ENCODE measurements at places on chromosomes 6 and 20.

DNA sequence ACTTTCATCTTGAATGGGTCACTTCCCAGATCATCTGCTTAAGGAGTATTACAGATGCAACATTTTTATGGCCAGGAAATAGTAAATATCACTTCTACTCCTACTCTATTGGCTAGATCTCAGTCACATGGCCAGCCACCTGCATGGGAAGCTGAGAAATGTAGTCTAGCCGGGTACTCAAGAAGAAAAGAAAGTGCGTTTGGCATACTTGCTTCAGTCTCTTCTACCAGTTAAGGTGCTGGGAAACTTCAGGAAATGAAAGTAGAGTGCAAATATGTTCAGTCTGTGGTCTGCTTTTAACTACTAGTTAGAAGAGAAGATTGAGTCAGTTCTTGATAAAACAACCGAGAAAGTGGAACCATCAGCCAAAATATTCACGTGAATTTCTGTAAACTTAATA is 129.2 kb downstream of the PDSS2 start:
- DNase-seq: no peak

- no peak for DNase-seq
Observed at GRCh38 chr6:128723667-128724066, 159.3 kb upstream of the LAMA2 start.

- DNase-seq: no peak
Observed at GRCh38 chr6:86558318-86558717, 379.0 kb upstream of the HTR1E start.

DNA sequence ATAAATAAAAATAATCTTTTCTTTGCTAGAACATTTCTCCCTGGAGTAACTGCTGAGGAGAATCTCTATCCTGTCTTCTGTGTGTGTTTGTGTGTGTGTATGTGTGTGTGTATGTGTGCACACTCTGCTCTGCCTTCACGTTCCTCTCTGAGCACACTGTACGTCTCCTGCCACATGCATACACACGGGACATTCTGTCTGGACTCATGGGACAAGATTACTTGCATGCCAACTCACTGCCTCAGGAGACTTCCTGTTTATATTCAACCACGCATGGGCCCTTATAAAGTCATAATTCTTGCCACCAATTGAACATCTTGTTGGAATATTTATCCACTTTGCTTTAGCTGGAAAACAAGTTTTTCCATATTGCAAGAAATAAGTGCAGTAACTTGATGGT is 930.6 kb downstream of the KIF16B start:
- no peak for DNase-seq

DNA sequence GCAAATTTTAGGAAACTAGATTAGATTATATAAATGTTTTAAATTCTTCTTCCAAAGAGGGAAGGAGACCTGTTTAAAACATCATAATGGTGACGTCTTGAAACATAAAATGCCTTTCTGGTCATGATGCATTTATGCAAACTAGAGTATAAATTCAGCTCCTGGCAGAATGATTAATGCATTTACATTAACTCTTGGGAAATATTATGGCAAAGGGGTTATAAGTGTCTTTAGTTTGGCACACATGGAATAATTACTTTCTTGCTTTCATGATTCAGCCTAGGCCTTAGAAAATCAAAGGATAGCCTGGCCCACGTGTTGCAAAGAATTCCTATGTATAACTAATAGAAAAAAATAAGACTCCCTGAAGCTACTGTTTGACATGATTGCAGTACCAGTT is 639.2 kb downstream of the RFPL4B start:
- DNase-seq: no peak

- DNase-seq: no peak
Observed at GRCh38 chr6:12516070-12516469, 200.5 kb upstream of the PHACTR1 start.

- no peak for DNase-seq
Observed at GRCh38 chr6:121549736-121550135, 114.3 kb downstream of the GJA1 start.

- peak; percentile 39 for DNase-seq
Observed at GRCh38 chr6:158629367-158630221, 14.9 kb downstream of the DYNLT1 start.

GRCh38 chr6:153525998-153526397 is 394.9 kb upstream of the RGS17 start:
- DNase-seq: no peak

DNA sequence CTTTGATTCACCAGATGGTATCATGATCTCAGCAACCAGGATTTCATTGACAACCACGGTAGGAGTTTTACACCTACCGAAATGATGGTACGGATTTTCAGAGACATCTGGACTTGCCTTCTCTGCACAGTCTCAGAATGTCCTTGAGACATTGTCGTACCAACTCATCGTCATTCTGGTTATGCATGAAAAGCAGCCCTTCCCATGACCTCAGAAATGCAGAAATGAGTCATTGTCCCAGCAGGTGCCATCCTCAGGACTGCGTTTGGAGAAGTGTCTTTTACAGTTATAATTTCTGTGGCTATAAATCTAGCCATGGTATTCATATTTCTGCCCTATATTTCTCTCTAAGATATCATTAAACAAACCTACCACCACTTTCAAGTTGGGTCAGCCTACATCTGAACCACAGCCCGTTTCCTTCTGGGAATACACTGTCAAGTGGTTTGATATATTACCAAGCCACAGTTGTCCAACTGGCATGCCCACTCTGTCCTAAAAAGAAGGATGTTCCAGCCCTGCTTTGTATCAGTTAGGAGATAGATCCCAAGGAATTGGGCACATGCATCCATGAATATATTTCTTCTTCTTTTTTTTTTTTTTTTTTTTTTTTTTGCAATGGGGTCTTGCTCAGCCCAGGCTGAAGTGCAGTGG is 7.5 kb upstream of the BFSP1 start:
- DNase-seq: no peak

DNA sequence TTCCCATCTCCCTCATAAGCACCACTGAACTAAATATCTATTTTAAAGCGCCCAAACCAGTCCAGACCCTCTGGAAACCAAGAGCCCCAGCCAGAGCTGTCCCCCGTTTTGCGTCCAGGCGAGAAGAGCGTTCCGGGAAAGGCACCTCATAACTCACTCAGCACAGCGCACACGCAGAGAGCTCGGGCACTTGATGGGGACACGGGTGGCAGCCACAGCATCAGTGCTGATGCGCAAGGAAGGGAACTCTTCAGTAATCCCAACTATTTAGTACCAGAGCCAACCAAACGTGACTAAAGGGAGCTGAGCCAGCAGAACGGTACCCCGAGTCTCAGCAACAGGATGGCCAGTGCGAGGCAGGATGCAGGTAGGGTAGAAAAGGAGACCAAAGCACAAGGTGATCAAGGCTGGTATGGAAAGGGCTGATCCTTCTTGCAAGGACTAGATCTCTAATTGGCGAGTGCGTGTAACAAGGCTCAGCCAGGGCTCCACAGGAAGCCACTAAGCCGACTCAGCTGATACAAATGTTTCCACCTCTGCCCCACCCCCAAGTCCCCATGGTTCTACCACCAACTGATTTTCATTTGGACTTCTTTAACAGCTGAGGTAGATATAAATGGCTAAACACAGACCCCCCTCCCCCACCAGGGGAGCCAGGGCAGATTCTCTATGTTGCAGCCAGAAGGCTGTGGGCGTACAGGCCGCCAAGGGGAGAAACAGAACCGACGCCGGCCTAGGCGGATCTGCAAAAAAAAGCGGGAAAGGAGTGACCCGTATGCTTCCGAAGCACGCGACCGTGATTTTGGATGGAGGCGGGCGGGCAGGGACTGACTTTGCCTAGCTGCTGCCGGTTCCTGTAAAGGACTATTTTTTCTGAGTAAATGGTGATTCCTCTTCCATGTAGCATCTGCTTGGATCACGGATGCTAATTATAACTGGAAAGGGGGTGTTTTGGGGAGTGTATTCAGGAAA is 183.5 kb upstream of the COL21A1 start:
- peak; percentile 20 for DNase-seq

- DNase-seq: no peak
Observed at GRCh38 chr6:38378801-38379200, 260.9 kb downstream of the BTBD9 start.

- no peak for DNase-seq
Observed at GRCh38 chr20:19077370-19078220, 134.8 kb upstream of the SLC24A3 start.

- no peak for DNase-seq
Observed at GRCh38 chr20:53425941-53426340, 167.7 kb downstream of the ZNF217 start.

DNA sequence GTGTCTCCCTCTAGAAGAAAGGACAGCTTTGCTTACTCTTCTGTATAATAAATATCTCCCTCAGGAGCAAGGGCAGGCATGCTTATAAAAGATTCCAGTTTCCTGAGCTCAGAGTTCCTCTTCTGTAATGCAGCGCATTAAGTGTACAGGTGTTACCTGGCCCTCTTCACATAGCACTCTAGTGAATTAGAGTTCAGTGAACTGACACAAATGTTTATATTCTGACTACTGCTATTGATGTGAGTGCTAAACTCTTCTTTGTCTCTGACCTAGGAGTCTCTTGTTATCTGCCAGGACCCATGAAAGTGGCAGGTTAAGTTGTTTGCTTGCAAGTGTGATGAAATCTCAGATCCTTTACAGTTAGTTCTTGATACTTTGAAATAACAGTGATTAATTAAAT is 33.5 kb downstream of the CYB5R4 start:
- no peak for DNase-seq

GRCh38 chr6:329888-330691 is 37.8 kb downstream of the DUSP22 start:
- peak; percentile 66 for DNase-seq

- DNase-seq: no peak
Observed at GRCh38 chr20:2453792-2454191, 16.8 kb downstream of the SNRPB start.

DNA sequence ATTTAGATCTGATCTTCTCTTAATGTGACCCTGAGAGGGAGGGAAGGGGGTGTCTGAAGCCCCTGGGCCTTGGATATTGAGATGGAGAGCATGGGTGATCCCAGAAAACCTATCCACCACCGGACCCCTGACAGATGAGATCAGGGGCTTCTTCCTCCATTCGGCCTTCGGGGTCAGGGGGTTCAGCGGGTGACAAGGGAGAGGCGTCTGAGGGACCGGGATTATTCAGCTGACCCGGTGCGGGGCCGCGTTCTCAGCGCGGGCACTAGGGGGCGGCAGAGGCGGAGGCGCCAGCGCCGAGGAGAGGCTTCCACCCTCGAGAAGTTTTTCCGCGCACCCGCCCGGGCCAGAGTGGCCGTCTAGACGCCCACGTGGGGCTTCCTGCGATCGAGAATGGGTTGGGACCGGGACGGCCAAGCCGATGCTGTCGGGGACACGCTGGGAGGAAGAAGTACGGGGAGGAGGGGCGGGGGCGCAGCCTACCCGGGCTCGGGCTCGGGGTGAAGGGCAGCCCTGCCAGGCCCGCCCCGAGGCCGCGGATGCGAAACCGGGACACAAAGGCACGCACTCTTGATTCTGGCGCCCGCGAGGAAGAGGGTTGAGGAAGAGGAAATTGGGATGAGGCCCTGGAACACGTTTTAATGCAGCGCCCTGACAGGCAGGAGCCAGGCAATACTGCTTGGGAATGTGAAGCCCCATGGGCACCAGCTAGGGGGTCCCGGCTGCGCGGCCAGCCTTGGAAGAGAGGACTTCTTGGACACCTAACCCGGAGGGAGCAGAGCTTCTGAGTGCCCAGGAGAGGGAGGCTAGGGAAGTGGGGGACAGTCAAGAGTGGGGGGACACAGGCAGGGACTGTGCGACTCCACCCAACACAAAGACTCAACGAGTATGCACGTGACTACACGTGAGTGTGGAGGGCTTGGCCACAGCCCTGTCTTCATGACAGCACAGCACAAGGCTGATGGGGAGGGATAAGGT is 30.6 kb downstream of the COL11A2 start:
- DNase-seq: peak; percentile 76

DNA sequence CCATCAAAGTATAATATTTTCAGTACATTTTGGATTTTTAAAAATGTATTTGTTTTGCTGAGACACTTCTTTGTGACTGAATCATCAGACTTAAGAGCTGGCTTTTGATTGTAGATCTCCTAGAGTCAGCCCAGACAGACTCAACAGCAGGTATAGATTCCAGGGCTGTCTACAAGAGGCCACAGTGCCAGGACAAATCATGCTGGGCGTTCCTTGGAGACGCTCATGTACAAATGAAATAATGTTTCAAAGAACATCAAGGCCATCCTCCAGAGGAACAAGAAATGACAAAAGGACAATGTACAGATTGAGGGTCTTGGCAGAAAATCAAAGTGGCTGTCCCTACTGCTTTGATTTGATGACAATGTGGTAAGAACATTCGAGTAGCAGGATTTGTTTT is 369.3 kb downstream of the GRIK2 start:
- DNase-seq: no peak

DNA sequence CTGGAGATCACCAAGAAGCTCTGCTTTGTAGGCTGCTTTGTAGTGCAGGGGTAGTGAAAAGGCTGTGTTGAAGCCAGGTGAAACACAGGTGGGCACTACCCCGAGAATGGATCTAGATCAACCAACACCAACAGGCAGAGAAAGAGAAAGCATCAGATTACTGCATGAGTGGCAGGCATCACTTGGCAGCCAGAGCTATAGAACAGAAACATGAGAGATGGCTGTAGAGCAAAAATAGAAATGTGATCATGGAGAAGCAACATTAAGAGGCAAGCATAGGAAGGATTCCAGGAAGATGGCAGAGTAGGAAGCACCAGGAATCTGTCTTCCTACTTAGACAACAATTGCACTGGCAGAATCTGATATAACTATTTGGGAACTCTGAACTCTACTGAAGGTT is 311.1 kb upstream of the TCF21 start:
- no peak for DNase-seq

DNA sequence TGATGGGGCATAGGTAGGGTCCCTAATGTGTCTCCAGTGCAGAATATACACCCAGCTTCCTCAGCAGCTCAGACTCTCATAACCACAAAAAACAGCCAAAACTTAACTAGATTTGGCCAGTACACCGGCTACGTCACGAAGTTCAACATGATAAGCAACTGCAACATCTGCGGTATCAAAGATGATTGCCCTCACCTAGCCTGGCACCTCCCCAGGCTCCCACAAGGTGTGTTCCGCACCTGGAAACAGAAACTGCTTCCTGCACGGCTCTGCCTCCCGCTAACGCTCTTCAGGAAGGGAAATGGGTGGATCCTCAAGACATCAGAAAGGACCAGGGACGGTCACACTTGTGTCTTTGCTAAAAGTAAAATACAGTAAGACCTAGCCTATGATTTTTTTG is 9.5 kb downstream of the TXNDC5 start:
- no peak for DNase-seq

GRCh38 chr20:32945710-32946221 is 58.5 kb downstream of the SUN5 start:
- DNase-seq: peak; percentile 46

DNA sequence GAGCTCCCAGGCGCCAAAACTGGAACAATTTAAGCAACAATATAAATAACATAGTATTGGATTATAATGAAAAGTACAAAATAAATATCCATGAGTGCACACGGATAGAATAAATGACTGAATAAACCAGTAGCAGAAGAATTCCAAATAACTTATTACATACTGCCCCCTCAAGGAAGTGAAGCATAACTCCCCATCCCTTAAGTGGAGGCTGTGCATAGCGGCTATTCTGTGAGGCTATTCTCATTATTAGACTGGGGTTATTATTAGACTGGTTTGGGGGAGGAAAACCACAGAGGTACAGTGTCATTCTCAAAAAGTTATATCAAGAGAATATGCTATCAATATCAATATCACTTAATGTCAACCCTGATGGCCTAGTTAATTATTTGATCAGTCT is 94.4 kb upstream of the SIRPA start:
- no peak for DNase-seq

All from ELF-1 (cell line).